Activated CD8-positive, alpha-beta T cell treated with anti-CD3 and anti-CD28 coated beads, Interleukin-2, amount 10 ng/mL, durations not matched to agents 7 days and 5 days (primary cell): ENCODE measurements at places on chromosomes 6 and 20.

- H3K27ac ChIP-seq: no peak overlapping the region
- no peaks in the 10 kb centered on the region for H3K4me1 ChIP-seq
- no peak for DNase-seq
- H3K27me3 ChIP-seq: peaks cover 4% of the 10 kb centered on the region
- no peak overlapping the region for H3K4me3 ChIP-seq
- no peaks in the 10 kb centered on the region for H3K36me3 ChIP-seq
These were observed 11.4 kb upstream of the PBOV1 start for GRCh38 chr6:138229663-138230179.

DNA sequence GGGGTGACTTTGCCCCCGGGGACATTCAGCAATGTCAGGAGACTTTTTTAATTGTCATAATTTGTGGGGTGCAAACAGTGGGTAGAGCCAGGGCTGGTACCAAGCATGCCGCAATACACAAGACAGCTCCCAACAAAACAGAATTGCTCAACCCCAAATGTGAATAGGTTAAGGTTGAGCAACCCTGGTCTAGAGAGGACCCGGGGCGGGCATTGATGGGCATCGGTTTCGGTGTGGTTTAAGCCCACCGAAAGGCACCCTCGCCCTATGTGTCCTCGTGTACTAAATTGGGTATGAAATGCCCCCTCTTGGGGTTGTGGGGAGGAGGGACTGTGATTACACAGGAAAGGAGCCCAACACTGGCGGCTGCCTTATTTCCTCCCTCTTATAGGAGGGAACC lies 36.0 kb downstream of the KIAA1755 start:
- no peak overlapping the region for H3K4me3 ChIP-seq
- peaks cover 1% of the 10 kb centered on the region for H3K27me3 ChIP-seq
- DNase-seq: no peak
- H3K4me1 ChIP-seq: peaks cover 3% of the 10 kb centered on the region
- H3K27ac ChIP-seq: no peak overlapping the region

DNA sequence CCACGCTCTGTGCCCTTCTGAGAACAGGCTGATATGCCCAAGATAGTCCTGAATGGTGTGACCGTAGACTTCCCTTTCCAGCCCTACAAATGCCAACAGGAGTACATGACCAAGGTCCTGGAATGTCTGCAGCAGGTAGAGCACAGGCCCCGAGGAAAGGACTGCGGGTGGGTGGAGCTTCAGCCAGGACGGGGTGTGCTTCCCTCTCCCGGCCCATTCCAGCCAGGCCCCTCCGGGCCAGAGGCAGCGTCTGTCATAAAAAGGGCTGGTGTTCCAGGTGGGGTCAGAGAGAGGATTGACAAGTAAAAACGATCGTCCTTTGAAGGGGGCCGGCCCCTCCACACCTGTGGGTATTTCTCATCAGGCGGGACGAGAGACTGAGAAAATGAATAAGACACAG lies 1.3 kb downstream of the RTEL1 start:
- H3K4me3 ChIP-seq: peak overlapping the region; percentile 97
- H3K4me1 ChIP-seq: peaks cover 33% of the 10 kb centered on the region
- no peaks in the 10 kb centered on the region for H3K27me3 ChIP-seq
- H3K27ac ChIP-seq: no peak overlapping the region
- H3K36me3 ChIP-seq: peaks cover 11% of the 10 kb centered on the region

DNA sequence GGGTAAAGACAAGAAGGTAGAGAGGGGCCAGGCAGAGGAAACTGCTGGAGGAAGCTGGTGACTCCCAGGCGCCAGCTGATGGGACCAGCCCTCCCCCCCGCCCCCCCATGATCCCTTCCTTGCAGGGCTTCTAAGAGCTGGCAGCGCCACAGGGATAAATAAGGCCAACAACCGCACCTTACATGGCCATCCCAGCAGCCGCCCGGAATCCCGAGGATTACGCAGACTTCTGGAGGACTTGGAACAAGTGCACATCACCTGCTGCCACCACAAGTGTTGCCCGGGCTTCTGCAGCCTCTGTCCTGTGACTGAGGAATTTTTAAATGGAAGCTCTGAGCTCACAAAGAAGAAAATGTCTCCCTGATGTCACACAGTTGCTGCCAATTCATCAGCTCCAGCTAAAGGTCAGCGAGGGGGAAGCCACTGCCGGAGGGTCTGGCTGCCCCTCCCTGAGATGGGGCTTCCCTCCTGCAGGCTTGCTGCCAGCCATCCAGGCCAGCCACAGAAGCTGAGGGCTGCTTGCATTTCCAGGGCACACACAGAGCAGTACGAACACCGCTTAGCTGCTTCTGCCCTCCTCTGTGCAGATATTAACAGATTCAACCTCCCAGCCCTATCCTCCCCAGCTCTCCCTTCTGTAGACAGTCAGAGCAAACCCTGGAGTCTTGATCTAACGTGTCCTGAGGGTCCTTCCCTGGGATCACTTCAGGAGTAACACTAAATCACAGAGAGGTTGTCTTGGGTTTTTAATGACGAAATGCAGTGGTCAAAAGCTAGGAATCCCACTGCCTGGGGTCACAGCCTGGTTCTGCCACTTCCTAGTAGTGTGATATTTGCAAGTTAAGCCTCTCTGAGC lies 38.6 kb upstream of the PIM1 start:
- H3K36me3 ChIP-seq: no peaks in the 10 kb centered on the region
- no peak overlapping the region for H3K4me3 ChIP-seq
- peaks cover 11% of the 10 kb centered on the region for H3K27me3 ChIP-seq

DNA sequence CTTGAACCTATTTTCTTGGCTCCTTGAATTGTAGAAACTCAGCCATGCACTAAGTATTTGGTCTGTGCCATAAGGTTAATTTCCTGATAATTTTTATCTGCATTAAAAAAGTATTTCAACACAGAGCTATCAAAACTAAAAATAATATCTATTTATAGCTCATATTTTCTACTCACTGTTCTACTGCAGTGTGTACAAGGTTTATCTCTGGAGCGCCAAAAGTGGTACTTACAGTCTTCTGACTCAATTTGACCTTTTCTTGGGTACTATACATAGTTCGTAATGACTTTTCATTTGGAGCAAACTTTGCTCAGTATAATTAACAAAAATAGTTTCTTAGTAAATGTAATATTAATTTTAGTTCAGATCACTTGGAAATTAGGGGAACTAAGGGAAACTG lies 69.2 kb downstream of the IRAK1BP1 start:
- H3K27ac ChIP-seq: no peak overlapping the region
- H3K27me3 ChIP-seq: no peaks in the 10 kb centered on the region
- H3K4me3 ChIP-seq: no peak overlapping the region
- H3K4me1 ChIP-seq: no peaks in the 10 kb centered on the region
- DNase-seq: no peak

- peaks cover 16% of the 10 kb centered on the region for H3K4me1 ChIP-seq
- H3K4me3 ChIP-seq: no peak overlapping the region
- peaks cover 20% of the 10 kb centered on the region for H3K36me3 ChIP-seq
- no peaks in the 10 kb centered on the region for H3K27me3 ChIP-seq
These were observed 218.5 kb downstream of the TMEM242 start for GRCh38 chr6:157104803-157105202.

- no peaks in the 10 kb centered on the region for H3K36me3 ChIP-seq
- H3K4me1 ChIP-seq: no peaks in the 10 kb centered on the region
- H3K4me3 ChIP-seq: no peak overlapping the region
- H3K27me3 ChIP-seq: no peaks in the 10 kb centered on the region
- no peak overlapping the region for H3K27ac ChIP-seq
These were observed 157.9 kb downstream of the SLC24A3 start for GRCh38 chr20:19370076-19371075.

GRCh38 chr6:21377356-21377755 lies 216.2 kb upstream of the SOX4 start:
- no peak for DNase-seq
- H3K27me3 ChIP-seq: peaks cover 2% of the 10 kb centered on the region
- H3K27ac ChIP-seq: no peak overlapping the region
- no peaks in the 10 kb centered on the region for H3K4me1 ChIP-seq

- no peaks in the 10 kb centered on the region for H3K4me1 ChIP-seq
- H3K36me3 ChIP-seq: no peaks in the 10 kb centered on the region
- H3K4me3 ChIP-seq: no peak overlapping the region
- H3K27me3 ChIP-seq: no peaks in the 10 kb centered on the region
- no peak for DNase-seq
- H3K27ac ChIP-seq: no peak overlapping the region
These were observed 73.6 kb upstream of the ADTRP start for GRCh38 chr6:11852061-11852651.
